Activated T-cell treated with anti-CD3 and anti-CD28 coated beads for 48 hours (primary cell): ENCODE measurements at places on chromosomes 4 and X.

DNA sequence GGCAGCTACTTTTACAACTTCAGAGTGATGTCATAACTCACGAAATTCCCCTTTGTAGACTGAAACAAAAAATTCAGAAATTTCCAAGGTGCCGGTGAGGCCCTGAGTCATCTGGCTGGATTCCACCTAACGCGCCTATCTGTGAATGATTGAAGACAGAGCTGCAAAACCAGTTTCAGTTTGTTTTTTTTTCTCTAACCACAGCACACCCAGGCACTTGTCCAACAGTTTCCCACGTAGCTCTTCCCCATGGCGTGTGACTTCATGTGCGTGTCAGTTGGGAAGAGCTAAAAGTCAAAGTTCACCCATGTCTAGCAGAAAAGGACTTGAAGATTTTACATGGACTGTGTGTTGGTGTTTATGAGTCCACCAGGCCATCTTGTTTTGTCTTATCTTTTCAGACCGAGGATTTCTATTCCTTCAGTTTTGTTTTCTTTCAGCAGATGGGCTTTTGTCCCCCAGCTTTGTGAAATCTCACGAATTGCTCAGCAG, 16.4 kb downstream of the TCEANC start:
- peak; percentile 31 for DNase-seq

GRCh38 chr4:82247629-82248028, 126.2 kb downstream of the HNRNPD start:
- DNase-seq: no peak

- DNase-seq: no peak
Observed at GRCh38 chr4:73055241-73055897, 14.1 kb downstream of the COX18 start.

GRCh38 chrX:1451251-1451660, 1.5 kb downstream of the ASMTL start:
- DNase-seq: no peak

DNA sequence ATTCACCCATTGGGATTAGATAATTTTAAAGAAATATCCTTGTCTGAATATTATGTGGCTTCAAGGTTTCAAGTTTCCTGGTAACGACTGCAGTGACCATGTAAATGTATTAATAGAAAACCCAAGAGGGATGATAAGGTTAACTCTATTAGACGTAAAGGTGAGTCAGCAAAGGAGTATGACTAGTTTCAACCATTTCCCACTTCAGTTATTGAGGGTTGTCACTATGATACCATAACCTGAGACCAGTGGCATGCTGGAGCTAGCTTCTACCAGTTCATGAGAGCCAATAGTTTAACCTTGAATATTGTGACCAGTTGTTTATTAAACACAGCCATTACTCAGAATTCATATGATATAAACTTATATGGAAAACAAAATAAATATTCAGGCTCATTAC, 270.1 kb downstream of the TMA16 start:
- DNase-seq: no peak

- no peak for DNase-seq
Observed at GRCh38 chr4:2426069-2426397, 7.3 kb downstream of the CFAP99 start.

GRCh38 chrX:111867236-111867635, 8.7 kb upstream of the TRPC5OS start:
- no peak for DNase-seq

- no peak for DNase-seq
Observed at GRCh38 chr4:184329235-184329634, 111.6 kb upstream of the ENPP6 start.

- no peak for DNase-seq
Observed at GRCh38 chr4:109754093-109754857, 24.4 kb upstream of the PLA2G12A start.

DNA sequence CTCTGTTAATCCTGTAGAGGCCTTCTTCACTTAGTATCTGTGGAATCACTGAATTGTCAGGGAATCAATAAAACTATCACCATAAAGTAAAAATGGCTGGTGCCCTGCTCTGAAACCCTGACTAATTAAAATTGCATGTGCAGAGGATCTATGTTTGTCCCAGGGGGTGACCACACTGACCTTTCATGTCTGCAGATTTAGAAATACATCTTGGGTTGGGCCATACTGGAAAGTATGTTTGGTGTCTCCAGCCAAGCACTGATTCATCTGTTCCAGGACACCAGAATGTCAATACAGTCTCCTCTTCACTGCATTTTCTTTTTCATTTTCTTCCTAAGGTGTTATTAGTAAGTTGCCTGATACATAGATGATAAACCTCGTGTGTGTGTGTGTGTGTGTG, 490.9 kb upstream of the INTU start:
- no peak for DNase-seq

GRCh38 chr4:178457286-178457685, 1015.0 kb upstream of the AGA start:
- no peak for DNase-seq

GRCh38 chr4:163343604-163344146, at the start of gene NPY5R:
TSS of gene NPY5R (plus strand) at chr4:163343892. CDS start at chr4:163350274, 6,382 bp downstream.
- no peak for DNase-seq

DNA sequence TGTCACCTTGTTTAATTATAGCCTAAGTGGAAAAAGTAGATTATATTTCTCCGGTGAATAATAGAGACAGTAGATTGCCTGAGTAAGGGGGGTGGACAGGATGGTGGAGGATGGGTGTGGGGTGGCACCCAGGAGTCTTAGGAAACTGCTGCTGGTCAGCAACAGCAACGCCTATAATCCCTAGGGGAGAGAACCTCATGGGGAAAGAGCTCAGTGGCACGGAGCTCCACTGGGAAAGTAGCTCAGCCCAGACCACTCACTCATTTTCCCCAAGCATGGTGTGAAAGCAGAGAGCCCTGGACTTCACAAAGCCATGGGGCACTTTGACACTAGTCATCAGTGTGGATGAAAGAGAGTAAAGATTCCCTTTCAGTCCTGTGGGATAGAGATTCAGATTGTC, 31.1 kb downstream of the METTL14 start:
- DNase-seq: no peak

GRCh38 chrX:78075787-78076389, 28.2 kb upstream of the PGK1 start:
- DNase-seq: no peak

GRCh38 chr4:122903766-122904288, 18.6 kb downstream of the NUDT6 start:
- DNase-seq: no peak

DNA sequence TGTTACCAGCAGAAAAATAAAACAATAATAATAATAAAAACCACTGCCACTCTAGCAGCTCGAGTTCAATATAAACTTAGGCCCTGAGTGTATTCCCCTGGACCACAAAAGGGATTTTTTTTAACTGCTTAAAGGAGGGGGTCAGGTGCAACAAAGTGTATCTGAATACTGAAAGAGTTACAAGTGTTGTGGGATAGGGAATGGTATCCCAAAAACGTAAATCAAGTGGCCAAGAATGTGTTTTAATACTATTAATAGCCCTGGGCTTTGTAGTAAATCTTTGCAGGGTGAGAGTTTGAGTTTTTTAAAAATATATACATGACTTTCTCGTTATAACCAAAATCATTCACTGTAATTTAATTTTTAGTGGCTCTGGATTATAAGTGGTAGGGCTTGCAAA, 860.1 kb upstream of the INTU start:
- DNase-seq: no peak

DNA sequence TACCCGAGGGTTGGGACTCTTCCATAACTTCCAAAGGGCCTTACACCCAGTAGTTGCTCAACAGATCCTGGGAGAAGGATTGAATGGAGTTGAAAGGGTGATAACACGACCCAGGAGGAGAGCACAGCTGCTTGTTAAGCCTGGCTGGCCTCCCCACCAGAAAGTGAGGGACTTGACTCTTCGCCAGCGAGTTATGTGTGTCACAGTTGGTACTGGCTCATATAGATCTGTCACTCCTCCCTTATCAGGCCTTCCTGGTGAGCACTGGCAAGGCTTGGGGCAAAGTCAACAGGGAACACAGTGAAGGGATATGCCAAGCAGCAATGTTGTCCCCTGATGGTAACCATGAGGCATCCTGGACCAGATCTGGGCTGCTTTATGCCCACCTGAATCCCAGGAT, 35.8 kb downstream of the APLN start:
- DNase-seq: no peak

DNA sequence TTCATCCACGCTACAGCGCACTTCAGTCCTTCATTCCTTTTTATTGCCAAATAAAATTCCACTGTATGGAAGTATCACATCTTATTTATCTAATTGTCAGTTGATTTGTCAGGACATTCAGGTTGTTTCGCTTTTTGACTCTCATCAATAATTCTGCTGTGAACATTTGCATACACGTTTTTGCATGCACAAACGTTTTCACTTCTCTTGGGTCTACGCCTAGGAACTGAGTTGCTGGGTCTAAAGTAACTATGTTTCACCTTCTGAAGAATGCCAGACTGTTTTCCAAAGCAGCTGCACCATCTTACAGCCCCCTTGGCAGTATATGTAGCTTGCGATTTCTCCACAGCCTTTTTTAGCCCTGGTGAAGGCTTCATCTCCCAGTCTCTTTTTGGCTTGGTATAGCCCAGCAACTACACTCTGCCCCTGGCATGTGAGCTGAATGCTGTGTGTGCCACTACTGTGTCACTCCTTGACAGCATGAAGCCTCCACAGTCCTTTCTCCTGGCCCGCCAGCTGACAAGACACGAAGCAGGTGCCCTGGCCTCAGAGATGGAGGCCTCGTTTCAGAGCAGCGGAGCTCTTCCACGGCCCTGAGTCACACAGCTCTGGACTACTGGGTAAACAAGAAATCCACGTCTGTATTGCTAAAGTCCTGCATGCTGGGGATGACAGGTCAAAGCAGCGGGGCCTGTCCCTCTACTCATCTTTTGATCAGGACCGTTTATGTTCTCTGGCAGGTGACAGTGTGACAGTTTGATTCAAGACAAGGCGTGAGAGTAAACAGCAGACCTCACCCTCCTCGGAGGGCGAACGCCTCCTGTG, 75.5 kb downstream of the NSUN7 start:
- DNase-seq: no peak

DNA sequence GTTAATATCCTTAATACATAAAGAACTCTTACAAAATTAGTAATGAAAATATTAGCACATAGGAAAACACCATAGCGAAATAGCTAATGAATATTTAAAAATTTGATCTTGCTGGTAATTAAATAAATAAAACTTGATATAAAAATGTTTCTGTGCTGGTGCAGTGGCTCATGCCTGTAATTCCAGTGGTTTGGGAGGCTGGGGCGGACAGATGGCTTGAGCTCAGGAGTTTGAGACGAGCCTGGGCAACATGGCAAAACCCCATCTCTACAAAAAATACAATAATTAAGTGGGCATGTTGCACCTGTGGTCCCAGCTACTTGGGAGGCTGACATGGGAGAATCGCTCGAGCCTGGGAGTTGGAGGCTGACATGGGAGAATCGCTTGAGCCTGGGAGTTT, 7.6 kb downstream of the FAM199X start:
- no peak for DNase-seq

DNA sequence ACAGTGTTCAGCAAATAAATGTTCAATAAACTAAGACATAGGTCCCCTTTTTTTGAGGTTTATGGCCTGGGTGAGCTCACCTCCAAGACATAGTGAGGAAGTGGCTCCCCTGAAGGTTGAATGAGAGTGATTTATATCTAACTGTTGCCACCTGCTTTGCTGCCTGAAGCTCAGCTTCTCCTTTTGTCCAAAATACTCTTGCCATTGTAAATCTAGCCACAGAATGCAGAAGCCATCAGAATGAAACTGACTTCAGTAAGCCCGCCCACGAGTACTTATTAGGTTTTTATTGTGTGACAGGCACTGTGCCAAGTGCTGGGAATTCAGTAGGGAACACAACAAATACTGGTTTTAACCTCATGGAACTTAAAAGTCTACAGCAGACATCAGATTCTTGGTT, 18.0 kb downstream of the SPINK2 start:
- no peak for DNase-seq

DNA sequence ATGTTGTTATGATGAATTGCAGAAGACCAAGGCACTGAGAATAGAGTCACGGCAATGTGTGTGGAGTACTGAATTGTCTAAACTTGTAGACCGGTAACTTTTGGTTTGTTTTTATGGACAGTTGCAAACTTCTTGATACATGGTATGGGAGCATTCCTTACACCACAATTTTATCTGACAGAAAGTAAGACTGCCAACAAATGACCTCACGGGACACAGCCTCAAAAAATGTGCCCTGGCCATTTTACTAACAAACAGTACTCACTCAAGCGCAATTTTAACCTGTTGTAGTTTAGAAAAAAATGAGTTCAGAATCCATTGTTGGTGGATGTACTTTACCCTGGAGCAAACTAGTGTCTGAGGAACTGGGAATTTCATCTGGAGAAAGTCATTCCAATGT, 321.2 kb downstream of the CAMK2D start:
- no peak for DNase-seq

GRCh38 chr4:184849185-184849584, 23.4 kb upstream of the ACSL1 start:
- DNase-seq: no peak

DNA sequence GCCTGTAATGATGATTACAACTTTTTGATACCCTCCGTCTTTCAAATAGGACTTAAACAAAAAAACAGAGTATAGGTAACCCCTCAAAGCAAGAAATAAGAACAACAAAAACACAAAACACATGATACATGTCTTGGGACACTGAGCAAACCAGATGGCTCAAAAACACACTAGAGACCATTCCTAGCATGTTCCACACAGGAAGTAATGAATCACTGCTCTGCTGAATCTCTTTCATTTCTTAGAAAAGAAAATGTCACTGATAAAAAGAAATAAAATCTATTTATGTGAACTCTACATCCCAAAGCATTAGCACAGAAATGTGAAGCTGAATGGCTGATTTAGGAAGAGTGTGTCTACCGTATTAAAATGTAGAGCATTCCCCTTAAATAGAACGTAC, 134.5 kb upstream of the IL15 start:
- DNase-seq: no peak

GRCh38 chr4:8818063-8818881, 53.4 kb downstream of the HMX1 start:
- no peak for DNase-seq

DNA sequence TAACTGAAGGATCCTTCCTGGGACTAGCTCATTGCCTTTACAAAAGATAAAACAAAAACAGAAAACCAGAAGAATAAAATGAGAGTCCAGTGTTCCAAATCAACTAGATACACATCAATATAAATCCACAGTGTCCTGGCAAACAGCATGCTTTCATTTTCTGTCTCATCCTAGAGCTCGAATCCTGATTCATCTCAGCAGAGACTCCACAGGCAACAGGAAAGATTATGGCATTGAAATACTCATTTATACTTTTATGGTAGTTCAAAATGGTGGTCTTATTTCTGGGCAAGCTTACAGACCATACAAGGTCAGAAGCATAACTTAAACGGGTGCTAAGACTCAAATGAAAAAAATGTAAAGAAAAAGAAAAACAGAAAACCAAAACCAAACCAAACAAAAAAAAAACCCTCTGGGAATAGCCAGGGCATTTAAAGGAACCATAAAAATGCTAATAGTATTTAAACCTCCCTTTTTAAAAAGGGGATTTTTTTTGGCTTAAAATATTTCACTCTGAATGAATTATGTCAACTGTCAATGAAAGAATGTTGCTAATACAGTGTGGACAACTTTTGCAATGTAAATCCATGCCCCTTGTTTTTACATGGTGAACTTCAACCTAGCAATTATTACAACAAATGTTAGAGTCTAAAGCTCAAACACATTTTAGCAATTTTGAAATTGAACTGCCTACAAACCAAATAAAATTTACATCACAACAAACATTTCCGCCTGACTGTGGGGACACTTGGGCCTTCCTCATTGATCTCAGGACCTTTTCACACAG, 57.9 kb downstream of the GPR101 start:
- no peak for DNase-seq

GRCh38 chrX:28498658-28499057, 88.6 kb upstream of the IL1RAPL1 start:
- DNase-seq: no peak

GRCh38 chrX:40197071-40197470, 99.3 kb upstream of the BCOR start:
- no peak for DNase-seq
